ENCODE measurements at places on chromosomes 6 and 20. TPM values are rescaled to one million over a fixed set of nuclear protein-coding genes. Genes with fewer than 3 reads are reported as not detected.

DNA sequence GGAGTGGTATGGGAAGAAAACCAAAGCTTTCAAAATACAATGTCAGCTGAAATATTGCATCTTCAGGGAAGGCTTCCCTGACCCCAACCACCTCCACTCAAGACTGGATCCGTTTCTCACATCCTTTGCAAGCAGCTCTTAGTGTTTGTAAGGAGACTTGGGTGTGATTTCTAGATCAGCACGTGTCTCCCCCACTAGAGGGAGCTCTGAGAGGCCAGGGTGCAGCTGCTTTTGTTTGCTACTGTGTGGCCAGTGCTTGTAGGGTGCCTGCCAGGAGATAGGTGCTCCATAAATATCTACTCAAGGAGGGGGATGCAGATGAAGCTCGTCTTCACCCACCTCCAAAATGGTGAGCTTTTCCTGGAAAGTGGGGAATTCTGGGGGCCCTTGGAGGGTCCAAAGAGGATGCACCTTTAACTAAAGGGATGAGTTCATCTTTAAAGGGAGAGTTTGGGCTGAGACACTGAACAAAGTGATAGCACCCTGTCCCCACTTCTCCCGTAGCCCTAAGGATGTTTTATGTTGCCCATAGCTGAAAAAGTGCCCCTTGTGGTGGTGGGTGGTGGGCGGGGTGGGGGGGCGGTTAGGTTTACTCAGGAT lies 52.6 kb upstream of the MAFB start:
- peak; percentile 46 for DNase-seq

DNA sequence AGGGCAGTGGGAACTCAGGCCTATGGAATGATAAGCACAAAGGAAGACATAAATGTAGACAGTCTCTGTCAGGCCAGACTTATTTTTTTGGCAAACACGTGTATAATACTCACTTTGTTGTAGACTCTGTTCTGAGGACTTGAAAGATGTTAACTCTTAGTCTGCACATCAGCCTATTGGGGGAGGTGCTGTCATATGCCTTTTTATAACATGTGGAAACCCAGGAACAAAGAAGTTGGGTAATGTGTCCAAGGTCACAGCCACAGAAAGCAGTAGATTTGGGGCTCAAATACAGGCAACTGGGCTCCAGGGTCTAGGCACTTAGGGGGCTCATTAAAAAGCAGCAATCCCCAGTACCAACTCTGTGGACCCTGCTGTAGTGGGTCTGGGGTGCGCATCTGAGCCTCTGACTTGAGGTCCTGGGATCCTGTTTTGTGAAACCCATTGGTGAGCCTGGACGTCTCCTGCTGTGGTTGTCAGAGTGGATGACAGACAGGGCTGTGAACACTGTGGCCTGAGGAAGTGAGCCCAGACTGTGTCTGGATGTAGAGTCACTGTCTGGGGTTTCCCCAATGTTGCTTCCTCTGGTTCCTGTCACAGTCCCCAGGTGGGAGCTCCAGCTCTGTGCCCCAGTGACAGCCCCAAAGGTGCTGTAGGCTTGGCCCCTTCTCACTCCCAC lies 50.0 kb downstream of the CDH26 start:
- no peak for DNase-seq

DNA sequence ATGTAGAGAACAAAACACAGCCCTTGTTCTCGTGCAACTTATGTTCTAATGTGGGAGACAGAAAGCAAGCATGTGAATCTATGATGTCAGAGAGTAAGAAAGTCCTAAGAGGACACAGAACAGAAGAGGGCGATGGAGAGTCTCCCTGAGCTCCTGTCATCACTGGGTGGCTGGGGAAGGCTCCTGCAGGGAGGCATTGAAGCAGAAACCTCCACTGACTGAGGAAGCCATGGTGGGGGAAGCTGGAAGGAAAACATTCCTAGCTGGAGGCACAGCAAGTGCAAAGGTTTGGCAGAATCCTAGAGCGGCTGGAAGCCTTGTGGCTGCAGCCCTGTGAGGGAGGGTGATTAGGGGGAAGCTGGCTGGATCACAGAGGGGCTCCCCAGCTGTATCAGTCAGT lies 248.0 kb downstream of the CDH26 start:
- peak; percentile 39 for DNase-seq

- DNase-seq, result no peak
Observed at GRCh38 chr20:38302786-38303185, 1.2 kb upstream of the BPI start.

- DNase-seq, result no peak
Observed at GRCh38 chr20:31991339-31991705, 18.9 kb upstream of the CCM2L start.

DNA sequence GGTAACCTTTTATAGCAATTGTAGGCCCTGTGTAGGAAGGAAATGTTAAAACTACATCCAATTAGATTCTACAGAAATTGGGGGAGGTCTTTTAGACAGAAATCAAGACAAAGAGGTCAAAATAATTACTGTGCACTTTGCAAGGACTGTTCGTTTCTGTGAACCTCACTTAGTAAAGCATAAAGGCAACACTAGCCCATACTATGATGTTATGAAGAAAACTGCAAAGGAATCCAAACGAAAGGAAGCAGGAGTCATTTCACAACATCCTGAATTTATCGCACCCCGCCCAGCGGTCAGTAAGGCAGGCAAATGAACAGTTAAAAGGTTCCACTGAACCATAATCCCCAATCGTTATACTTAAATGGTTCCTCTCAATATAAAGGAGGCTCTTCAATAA lies 429.5 kb upstream of the ARID1B start:
- DNase-seq, result no peak

DNA sequence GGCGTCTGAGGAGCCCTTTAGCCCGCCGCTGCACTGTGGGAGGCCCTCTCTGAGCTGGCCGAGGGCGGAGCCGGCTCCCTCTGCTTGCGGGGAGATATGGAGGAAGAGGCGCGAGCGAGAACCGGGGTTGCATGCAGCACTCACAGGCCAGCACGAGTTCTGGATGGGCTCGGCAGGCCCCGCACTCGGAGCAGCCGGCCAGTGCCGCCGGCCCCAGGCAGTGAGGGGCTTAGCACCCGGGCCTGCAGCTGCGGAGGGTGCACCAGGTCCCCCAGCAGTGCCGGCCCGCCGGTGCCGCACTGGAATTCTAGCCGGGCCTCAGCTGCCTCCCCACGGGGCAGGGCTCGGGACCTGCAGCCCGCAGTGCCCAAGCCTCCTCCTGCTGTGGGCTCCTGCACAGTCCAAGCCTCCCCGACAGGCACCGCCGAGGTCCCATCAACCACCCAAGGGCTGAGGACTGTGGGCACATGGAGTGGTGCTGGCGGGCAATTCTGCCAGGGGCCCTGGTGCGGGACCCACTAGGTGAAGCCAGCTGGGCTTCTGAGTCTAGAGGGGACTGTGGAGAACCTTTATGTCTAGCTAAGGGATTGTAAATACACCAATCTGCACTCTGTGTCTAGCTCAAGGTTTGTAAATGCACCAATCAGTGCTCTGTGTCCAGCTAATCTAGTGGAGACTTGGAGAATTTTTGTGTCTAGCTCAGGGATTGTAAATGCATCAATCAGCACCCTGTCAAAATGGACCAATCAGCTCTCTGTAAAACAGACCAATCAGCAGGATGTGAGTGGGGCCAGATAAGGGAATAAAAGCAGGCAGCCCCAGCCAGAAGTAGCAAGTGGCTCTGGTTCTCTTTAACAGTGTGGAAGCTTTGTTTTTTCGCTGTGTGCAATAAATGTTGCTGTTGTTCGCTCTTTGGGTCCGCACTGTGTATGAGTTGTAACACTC lies 329.7 kb upstream of the JARID2 start:
- no peak for DNase-seq

DNA sequence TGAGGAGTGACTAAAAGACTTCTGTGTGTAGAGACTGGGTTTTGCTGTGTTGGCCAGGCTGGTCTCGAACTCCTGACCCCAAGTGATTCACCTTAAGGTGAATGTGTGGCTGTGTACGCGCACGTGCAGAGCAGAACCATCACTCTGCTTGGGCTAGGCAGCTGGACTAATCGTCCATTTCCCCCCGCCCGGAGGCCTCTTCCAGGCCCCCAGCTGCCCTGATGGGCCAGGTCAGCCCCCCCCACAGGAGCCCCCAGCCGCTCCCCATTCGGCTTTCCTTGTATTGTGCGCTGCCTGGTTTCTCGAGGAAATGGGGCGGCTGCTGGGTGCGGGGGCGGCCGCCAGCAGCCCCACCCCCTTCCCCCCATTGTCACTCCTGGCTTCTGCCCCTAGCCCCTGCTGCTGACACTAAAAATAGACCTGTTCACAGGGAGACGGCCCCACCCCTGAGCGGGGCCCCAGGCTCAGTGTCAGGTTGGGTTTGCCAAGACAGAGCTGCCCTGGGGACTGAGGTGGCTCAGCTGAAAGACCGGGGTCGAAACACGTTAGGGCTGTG lies 24.6 kb upstream of the CSNK2A1 start:
- no peak for DNase-seq

DNA sequence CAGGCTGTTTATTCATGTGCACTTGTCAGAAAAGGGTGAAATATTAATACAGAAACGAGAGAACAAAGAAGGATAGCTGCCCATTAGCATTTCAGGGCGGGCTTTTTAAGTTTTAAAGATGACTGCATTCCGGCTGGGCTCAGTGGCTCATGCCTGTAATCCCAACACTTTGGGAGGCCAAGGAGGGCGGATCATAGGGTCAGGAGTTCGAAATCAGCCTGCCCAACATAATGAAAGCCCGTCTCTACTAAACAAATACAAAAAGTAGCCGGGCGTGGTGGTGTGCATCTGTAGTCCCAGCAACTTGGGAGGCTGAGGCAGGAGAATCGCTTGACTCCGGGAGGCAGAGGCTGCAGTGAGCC lies 130.5 kb downstream of the HFE start:
- no peak for DNase-seq

GRCh38 chr20:47475419-47476044 lies 26.2 kb upstream of the NCOA3 start:
- DNase-seq, result no peak

The MMP24 gene
- 14.2 TPM for total RNA-seq

The RING1 gene
- total RNA-seq, result 19.7 TPM

The BFSP1 gene
- 9.7 TPM for total RNA-seq

The NUS1 gene
- 13.1 TPM for total RNA-seq

The SLC44A4 gene
- total RNA-seq, result not detected

The SEL1L2 gene
- total RNA-seq, result not detected

The C20orf202 gene
- not detected for total RNA-seq

Data from A172 (cell line).